Glomerular endothelial cell (primary cell): ENCODE measurements at places on chromosomes 11 and 22.

DNA sequence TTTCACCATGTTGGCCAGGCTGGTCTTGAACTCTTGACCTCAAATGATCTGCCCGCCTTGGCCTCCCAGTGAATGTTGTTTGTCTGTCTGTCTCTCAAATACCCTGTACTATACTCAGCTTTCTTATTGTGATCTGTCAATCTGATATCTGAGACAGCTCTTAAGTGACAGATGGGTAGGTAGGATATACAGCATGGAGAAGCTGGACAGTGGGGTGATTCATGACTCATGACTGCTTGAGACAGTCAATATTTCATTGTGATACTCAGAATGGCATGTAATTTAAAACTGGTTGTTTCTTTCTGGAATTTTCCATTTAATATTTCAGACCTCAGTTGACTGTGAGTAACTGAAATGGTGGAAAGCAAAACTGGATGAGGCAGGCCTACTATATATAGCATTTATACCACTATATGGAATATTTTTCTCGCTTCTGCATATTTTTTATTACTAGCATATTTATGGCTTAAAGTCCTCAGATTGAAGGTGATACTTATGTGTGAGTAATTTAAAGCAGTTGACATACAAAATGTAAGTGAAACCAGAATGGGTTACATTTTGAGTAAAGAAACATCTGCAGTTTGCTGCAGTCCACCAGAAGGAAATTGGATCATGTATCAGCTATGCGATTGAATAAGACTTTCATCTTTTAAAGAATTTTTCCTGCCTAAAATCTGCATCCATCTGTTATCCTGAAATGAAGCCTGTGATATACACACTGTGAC lies 22.3 kb downstream of the ARHGAP42 start:
- no peak for DNase-seq

DNA sequence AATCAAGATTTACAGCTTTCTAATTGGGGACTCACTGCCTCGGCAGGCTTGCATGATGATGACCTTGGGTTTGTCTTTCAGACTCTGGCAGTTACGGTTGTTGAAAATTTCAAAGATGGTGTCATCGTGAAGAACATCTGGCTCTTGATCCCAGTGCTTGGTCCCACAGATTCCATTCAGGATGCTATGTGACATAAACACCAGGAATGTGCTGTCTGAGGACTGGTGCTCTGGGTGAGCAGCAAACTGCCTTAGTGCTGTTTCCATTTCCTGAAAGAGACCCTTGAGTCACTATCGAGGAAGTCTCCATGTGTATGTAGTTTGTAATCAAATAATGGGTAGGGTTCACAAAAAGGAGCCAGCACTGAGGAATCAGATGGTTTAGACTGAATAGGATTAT lies 7.1 kb downstream of the CASP12 start:
- DNase-seq: no peak

GRCh38 chr11:128291835-128292234 lies 295.5 kb downstream of the ETS1 start:
- DNase-seq: no peak

- no peak for DNase-seq
Measured at GRCh38 chr11:12097219-12097618, 13.2 kb upstream of the MICAL2 start.

DNA sequence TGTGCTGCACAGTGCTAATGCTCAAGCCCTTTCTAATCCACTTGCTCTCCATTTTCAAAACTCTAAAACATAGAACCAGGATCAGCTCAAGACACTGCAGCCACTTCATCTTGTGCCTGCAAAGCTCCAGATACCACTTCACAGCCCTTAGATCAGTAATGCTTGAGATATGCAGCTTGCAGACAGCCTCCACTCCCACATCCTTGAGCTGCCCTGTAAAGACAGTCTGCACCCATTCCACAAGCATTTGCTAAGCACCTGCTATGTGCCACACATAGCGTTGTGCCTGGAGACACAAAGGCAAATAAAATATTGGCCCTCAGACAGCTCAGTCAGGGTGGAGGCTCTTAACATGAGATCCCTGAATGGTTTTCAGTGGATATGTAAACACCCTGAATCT lies 192.5 kb upstream of the SNX19 start:
- no peak for DNase-seq

GRCh38 chr11:12808519-12808918 lies 134.3 kb downstream of the TEAD1 start:
- DNase-seq: no peak

DNA sequence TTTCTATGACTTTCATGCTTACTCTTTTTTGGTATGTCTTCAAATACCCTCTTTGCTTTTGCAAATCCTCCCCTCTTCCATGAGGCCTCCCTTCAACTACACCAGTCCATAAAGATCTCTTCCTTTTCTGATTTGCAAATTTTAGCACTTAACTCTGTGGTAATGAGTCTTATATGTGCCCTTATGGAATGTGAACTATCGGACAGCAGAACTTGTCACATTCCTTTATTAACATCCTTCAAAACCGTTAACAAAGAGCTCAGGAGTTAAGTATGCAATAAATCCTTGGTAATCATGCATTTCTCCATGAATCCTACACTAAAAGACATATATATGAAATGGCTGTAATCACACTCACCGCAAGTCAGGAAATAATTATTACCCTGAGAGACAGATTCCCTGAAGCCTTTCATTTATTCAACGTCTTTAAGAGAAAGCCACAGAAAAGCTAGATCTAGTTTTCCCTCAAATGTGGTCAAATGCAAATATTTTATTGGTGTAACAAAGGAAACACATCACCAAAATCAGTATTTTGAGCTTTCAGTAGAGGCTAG lies 7.4 kb downstream of the CLNS1A start:
- no peak for DNase-seq

DNA sequence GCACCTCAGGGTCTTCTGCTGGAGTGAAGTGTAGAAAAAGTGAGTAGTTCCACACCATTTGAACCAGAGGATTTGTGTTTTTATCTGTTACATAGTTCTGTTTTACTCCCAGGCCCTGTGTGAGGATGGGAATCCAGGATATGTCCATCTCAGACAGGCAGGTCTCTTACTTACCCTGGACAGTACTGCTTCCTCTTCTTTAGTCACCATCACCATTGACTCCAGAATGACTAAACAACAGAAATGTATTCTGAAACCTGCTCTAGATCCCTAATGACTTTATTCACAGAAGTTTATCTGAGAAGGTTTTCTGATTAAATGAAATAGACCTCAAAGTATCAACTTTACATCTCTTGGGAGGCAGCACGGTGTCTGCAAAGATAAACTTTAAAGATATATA lies 33.6 kb downstream of the CYP2R1 start:
- DNase-seq: no peak

DNA sequence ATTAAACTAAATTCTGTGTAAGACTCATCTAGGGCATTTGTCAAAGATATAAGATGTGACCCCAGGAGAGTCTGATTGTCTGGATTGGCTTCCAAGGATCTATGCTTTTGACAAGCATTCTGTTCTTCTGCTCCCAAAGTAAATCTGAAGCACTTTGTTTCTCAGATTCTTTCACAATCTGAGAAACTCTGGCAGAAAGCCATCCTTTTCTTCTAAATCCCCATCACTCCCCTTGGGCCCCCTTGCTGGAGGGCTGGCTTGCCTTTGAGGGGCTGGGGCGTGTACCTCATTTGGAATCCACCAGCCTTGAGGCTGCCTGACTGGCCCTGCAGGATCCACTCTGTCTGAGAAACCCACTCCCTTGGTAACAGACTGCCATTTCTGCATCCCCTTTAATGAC lies 173.5 kb upstream of the CTSC start:
- DNase-seq: no peak

DNA sequence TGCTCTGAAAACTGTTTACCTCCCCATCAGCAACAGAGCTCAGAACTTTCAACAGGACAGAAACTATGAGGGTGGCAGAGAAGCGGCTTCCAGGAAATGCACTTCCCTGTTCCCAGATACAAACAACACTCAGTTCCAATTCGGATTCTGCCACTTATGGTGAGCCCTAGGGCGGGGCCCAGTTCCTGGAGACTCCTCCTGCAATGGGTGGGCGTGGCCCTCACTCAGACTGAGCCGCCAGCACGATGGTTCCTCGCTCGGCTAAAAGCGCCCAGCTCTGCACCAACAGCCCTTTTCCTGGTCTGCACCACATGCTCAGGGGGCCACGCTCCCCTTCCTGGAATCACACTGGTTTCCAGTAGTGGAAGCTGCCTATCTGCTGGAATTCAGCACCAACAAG lies 314.1 kb downstream of the CTTN start:
- DNase-seq: no peak

DNA sequence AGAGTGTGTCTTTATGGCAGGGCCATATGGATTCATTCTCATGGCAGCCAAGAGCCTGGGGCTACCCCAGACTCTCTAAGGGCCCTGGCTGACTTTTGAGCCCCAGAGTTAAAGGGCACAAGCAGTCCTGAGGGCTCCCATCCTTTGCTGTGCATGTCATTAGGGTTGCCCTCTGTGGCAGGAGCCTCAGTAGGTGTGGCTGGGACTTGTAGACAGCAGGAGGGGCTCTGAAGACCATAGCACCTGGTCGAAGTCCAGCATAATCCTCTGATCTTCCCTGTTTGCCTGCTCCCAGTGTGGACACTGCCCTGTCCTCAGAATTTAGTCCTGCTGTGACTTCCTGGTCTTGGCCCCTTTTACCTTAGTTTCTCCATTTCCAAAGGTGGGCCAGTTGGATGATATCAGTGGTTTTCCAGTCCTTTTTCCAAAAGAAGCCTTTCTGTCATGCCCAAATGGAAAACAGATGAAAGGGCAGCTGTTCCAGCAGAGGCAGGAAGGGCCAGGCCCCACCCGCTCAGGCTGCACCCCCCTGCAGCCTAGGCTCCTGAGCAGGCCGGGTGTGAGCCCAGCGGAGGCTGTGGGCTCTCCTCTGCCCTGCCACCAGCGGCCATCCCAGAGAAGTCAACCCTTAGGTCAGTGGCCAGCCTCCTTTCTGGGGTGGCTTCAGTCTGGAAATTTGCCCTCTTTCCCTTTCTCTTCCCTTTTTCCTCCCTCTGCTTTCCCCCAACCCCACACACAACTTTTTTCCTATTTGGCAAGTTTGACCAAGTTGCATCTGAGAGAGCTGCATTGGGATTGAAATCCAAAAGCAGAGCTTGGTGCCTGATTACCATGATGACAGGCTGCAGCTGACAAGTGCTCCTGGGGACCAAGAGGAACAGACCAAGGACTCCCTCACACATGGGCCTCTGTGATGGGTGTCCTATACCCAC lies 32.8 kb upstream of the SUSD2 start:
- DNase-seq: no peak

DNA sequence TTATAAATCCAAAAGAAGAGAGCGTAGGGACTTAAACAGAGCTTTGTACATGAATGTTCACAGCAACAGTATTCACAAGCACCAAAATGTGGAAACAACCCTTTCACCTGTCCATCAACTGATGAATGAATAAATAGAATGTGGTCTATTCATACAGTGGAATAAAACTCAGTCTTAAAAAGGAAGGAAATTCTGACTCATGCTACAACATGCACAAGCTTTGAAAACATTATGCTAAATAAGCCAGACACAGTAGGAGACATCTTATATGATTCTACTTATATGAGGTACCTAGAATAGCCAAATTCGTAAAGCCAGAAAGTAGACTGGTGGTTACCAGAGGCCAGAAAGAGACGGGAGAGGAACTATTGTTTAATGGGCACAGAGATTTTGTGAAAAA lies 74.3 kb downstream of the SHANK2 start:
- DNase-seq: no peak
